ENCODE measurements at places on chromosomes 7 and 10. TPM values are rescaled to one million over a fixed set of nuclear protein-coding genes. Genes with fewer than 3 reads are reported as not detected.

PDZD7 gene
- total RNA-seq, result 0.67 TPM

JMJD1C gene
- total RNA-seq, result 18.6 TPM

ACSM6 gene
- total RNA-seq, result not detected

TLX1 gene
- total RNA-seq, result not detected

STEAP1 gene
- 16.1 TPM for total RNA-seq

EGR2 gene
- total RNA-seq, result 0.21 TPM

NUDT13 gene
- total RNA-seq, result 2.6 TPM

CDC14C gene
- total RNA-seq, result not detected

CUZD1 gene
- 1.4 TPM for total RNA-seq

PON3 gene
- 37.0 TPM for total RNA-seq

FRAT1 gene
- total RNA-seq, result 2.4 TPM

MYPN gene
- 2.8 TPM for total RNA-seq

MYL10 gene
- total RNA-seq, result not detected

CALML3 gene
- total RNA-seq, result not detected

TRIM73 gene
- total RNA-seq, result 2.1 TPM

ACTL6B gene
- not detected for total RNA-seq

LRRC61 gene
- total RNA-seq, result 0.07 TPM

AGAP9 gene
- total RNA-seq, result 9.7 TPM

IDI2 gene
- total RNA-seq, result not detected

BTBD16 gene
- total RNA-seq, result 0.46 TPM

SYPL1 gene
- total RNA-seq, result 85.4 TPM

C7orf57 gene
- 0.31 TPM for total RNA-seq

SYNPO2L gene
- not detected for total RNA-seq

PRR15 gene
- 4.0 TPM for total RNA-seq

GRM3 gene
- not detected for total RNA-seq

SAP25 gene
- total RNA-seq, result not detected
